ENCODE measurements at places on chromosomes 12 and 14.

- DNase-seq = no peak
Measured at GRCh38 chr14:22952418-22952817, 4.5 kb downstream of the HAUS4 start.

- no peak for DNase-seq
Measured at GRCh38 chr14:70648346-70648745, 6.6 kb downstream of the TTC9 start.

DNA sequence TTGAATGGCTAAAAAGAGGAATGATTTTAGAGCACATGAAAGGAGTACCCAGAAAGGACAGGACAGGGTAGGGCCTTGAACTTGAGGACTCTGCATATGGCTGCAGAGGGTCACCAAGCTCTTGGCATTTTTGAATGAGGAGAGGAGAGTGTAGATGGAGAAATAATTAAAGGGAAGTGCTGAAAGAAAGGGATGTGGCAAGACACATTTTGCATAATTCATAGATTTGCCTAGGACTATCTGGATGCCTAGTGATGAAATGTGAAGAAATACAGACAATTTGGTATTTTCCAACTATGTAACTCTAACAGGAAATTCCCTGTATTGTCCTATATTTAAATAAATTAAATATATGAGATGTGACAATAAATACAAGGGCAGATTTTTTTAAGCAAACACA is 27.5 kb upstream of the MDM1 start:
- no peak for DNase-seq

GRCh38 chr12:32681272-32681671 is 2.2 kb downstream of the DNM1L start:
- DNase-seq = no peak

GRCh38 chr14:26067341-26067740 is 530.5 kb downstream of the NOVA1 start:
- no peak for DNase-seq

DNA sequence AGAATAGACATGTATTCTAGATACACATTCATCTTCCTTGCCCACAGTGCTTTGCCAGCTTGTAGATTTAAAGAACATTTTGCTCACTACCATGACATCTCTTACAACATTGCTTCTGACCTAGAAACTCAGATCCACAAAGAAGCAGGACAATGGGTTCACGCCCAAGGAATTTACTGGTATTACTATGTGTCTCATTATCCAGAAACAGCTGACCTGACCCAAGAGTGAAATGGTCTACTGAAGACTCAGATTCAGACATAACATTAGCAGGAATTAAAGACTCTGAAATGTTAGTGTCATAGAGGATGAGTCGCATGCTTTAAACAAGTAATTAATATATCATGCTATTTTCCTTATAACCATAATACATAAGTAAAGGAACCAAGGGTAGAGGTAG is 731.4 kb downstream of the GALC start:
- no peak for DNase-seq

- DNase-seq = no peak
Measured at GRCh38 chr12:124756760-124757159, 106.9 kb downstream of the SCARB1 start.

GRCh38 chr12:51413149-51413548 is 11.5 kb upstream of the SLC4A8 start:
- no peak for DNase-seq

- no peak for DNase-seq
Measured at GRCh38 chr14:105863296-105864108, 337.1 kb downstream of the TMEM121 start.

DNA sequence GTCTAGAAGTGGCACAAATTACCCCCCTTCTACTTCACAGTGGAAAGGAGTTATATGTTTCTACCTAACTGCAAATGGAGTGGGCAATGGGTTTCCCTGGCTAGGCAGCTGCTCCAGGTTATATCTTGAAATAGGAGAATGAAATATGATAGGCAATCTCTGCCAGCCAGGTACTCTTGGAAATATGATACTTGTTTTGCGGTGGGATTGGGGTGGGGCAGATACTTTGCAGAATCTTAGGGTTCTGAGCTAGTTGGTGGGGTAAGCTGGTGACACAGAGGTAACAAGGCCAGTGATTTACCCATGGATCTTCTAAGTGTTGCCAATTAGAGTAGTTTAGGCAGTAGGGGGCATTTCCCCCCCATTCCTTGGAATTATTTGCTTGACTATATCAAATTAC is 140.1 kb downstream of the ATP23 start:
- peak; percentile 16 for DNase-seq

DNA sequence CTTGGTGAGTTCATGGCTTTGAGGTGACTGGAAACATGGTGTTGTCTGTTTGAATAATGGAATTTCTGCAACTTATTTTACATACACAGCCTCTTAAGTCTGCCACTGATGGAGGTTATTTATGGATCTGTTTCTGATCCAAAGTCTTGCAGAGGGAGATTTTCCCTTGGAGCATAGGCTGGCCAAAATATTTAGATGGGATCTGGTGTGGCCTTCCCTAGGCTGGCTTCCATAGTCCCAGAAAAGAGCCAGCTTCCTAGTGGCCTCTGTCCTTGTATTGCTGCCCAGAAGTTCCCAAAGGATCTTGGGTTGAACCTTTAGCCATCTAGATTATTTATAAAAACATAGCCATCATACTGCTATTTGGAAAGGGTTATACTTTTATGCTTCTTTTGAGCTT is 491.1 kb upstream of the RGS6 start:
- no peak for DNase-seq
